ENCODE measurements at places on chromosomes 6 and 20.
A peak's percentile ranks its signal among the peaks of the same experiment; 100 is the strongest.

GRCh38 chr6:109910571-109910970 is 67.5 kb upstream of the GPR6 start:
- no peak for DNase-seq

DNA sequence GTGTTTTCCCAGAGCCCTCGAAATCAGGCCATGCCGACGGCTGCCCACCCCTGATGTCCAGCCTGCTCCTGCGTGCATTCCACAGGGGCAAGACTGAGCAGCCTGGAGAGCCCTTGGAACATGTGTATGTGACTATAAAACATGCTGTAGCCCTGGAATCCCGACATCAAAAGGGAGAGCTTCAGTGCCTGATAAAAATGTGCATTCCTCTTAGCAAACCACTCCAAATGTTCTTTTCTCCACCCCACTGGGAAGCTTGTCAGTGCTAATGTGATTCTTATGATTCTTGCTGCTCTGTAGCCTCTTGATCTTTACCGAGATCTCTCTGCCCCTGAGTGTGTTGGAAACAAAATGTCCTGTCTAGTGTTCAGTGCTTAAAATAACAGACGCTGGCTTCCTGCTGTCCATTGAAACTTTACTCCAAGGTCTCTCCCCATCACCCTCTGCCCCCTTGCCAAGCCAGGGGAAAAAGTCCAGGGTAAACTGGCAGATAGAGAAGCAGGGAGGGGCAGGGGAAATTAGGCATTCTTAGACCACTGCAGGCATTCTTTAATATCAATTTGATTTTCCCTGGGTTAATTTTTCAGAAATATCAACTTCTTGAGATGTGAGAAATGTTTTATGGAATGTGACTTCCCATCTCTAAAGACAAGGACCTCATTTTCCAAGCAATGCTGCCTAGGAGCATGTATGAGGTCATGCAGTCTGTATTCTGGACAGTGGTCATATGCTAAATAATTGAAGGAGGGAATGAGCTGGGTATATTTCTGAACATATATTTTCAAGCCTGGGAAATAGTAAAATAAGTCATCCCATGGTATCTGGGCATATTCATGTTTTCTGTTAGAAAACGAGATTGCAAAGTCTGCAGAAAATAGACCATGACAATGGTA is 73.8 kb upstream of the ISM1 start:
- no peak for DNase-seq

DNA sequence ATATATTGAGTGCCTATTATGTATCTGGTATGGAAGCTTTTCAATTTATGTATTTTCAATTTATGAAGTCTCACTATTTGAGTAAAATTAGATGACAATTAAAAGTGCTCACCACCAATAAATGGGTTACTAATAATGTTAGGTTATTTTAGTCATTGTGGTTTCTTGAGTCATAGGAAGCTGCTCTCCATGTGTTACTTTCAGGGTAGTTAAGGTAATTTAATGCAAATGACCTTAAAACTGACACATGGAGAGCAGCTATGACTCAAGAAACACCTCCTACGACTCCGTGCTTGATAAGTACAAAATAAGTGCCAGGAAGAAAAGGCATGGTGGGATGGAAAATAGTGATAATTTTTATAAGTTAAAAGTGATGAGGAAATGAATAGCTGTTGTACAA is 16.5 kb upstream of the TINAG start:
- DNase-seq = no peak

DNA sequence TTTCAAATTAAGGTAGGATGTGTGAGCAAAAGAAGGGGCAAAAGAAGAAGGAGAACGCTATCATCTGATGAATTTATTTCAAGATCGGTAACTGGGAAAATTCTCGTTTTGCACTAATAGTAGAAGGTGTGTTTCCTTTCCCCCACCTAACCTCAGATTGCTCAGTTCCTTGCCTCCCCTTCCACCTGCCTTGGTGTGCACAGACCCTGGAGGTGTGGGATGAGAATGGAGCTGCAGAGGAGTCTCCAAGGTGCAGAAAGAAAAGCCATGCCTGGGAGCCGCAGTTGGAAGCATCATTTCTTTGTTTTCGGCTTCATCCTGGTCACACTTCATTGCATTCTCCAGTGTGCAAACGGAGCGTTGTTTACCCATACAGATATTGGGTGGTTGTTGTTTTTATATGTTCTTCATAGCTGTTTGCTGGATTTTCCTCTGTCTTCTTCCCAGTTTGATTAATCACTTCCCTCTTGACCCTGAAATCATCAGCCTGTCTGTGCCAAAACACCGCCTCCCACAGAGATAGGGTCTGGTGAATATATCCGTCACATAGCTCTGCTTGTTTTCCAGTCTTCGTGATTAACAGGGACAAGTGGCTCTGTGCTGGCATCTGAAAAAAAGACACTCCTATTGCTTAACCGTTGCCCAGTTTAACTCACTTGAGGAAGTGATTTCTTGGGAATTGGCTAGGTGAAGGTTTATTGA is 40.2 kb upstream of the NEDD9 start:
- DNase-seq = peak; percentile 0

GRCh38 chr20:64111841-64112641 is 4.7 kb upstream of the NPBWR2 start:
- DNase-seq = no peak

GRCh38 chr6:136751991-136752390 is 40.3 kb downstream of the MAP3K5 start:
- no peak for DNase-seq

GRCh38 chr20:9581509-9581908 is 67.1 kb downstream of the LAMP5 start:
- DNase-seq = no peak

DNA sequence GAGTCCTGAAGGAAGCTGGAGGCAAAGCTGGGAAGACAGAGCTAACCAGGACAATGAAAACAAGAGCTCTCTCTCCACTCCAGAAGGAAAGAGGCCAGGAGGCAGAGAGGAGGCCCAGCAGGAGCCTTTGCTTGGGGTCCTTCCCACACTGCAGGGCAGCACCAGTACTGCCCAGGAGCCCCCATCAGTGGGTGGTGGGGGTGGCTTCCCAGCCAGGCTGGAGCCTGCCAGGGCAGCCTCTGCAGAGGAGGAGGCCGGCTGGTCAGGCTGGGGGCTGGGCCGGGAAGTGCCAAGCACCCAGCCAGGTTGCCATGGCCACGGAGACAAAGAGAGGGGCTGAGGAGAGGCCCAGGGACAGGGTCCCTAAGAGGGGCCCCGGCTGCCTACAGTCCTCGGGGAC is 33.4 kb downstream of the PREX1 start:
- no peak for DNase-seq

Measured in NCI-H345 (cell line).